ENCODE measurements at places on chromosomes 1 and 21.

- DNase-seq: no peak
Observed at GRCh38 chr1:10962483-10962882, 50.0 kb upstream of the TARDBP start.

GRCh38 chr1:169110689-169111447 lies 4.4 kb downstream of the ATP1B1 start:
- DNase-seq: no peak

DNA sequence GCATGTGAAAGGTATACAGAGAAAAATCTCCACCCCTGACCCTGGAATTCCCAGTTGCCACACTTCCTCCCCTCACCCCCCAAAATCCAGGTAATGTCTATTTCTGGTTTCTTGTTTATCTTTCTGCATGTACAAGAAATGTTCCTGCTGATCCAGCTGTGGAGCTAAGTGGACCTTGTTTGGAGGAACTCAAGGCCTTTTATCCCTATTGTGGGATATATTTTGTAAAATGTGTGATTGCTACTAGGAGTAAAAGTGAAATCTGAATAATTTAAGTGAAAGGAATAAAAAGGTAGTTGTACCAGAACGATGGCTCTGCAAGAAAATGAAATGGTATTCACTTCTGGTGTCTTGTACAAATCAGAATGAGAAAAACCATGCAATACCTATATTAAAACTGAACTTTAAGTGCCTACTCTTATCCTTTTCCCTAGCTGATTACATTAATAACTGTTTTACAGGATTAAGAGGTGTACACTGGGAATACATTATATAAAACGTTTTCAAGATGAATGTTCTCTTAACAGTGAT lies 3.0 kb downstream of the SPEN start:
- peak; percentile 54 for DNase-seq

GRCh38 chr1:74713849-74714248 lies 19.0 kb downstream of the CRYZ start:
- DNase-seq: no peak

DNA sequence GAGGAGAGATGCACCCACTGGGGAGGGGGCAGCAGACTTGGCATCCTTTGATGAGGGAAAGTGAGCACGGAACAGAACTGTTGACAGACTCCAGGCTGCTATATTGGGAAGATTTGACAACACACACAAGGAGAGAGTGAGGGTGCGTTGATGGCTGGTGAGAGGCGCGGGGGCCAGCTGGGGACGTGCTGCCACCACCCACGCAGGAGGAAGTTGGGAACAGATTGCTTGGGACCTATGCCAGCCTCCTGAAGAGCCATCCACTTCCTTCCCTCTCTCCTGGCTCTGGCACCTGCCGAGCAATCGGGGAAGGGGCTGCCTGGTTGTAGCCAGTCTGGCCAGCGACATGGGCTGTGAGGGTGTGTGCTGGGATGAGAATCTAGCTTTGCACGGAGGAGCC lies 223.7 kb upstream of the CSF3R start:
- no peak for DNase-seq

GRCh38 chr1:114262337-114262736 lies 108.7 kb upstream of the SYT6 start:
- DNase-seq: no peak

DNA sequence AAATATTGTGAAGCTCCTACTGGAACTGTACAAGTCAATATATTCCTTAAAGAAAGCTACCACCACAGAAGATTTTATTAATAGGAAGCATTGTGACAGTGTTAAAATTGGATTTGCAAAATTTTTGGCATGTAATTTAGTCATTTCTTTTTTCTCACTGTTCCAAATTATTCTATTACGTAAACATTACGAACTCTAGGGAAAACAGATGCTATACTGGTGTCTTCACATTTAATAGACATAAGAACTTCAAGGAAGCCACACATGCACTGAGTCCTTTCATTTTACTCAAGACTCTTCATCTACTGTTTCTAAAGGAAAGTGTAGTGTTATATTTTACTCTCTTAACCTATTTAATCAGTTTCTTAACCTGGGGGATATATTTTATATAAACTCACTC lies 135.4 kb downstream of the HMCN1 start:
- DNase-seq: no peak

DNA sequence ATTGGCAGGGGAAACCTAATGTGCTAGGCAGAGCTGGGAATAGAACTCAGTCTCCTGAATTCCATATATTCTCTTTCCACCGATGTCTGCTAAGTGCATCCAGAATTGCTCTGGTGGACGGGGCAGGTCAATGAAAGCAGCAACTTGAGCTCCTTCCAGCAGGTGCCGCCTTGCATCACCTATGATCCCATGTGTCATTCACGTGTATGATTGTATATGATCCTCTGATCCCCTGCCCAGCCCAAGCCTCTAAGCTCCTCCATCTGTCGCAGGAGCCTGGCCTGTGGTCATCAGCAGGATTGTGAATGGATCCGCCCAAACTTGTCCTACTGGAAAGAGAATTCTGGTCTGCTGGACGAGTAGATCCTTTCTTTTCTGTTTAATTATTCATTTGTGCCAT lies 13.1 kb downstream of the ACTA1 start:
- no peak for DNase-seq

- no peak for DNase-seq
Observed at GRCh38 chr1:239775466-239775865, 316.2 kb upstream of the FMN2 start.

GRCh38 chr1:185463011-185463410 lies 146.0 kb upstream of the IVNS1ABP start:
- no peak for DNase-seq

DNA sequence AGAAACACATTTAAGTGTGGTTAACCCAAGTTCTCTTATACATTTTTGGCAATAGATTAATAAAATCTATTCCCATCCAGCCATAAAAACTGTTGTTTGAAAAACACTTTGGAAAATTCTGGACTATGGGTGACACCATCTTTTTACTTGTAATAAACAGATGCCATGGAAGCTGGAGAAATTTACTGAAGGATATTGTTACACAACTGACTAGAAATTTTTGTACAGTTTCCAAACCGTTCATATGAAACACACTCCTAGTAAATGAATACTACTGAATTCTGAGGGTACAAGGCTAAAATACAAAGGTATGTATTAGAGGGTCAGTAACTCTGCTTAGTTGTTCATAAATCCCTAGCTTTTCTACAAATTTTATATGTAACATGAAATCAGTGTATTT lies 48.7 kb downstream of the TRIM33 start:
- no peak for DNase-seq

DNA sequence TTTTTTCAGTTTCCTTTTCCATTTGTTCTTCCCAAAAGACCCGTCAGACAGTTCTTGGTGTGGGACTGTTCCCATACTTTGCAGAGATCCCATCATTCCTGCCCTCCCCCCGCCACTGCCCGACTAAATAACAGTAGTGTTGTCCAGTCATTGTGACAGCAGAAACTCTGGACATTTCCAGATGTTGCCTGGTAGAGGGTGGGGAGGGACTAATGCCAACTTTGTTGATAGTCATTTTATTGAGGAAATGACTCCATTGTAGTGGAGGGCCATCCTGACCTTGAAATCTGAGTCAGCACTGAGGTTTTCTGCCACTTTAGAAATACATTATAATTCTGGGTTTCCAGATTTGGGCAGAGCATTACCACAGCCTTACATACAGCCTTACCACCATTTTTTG lies 85.4 kb downstream of the CEP350 start:
- peak; percentile 72 for DNase-seq

DNA sequence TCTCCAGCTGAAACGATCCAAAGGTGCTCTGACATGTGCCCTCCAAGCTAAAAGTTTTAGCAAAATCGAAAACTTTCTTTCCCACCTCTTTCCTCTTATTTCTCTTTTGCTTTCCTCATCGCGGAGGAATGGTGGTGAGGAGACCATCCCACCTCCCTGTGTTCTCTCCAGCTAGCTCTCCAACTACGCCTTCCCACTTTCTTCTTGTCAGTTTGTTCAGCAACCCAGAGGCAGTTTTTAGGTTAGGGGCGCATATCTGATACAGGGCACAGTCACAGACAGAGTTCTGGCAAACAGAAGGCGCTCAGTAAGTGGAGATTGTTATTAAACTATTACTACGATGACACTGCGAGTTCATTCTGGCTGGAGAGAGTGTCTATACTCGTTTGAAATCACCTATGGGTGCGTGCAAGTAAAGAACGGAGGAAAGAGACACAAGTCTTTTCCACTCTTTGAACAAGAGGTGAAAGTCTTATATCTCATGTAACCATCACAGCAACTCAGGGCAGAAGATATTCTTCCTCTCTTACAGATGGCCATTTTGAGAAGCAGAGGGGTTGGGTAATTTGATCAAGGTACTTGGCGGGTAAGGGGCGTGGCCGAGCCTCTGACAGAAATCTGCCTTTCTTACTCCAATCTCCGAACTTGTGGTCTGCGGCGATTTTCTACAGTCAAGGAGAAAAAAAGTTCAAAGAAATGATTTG lies 13.9 kb downstream of the HLX start:
- no peak for DNase-seq

DNA sequence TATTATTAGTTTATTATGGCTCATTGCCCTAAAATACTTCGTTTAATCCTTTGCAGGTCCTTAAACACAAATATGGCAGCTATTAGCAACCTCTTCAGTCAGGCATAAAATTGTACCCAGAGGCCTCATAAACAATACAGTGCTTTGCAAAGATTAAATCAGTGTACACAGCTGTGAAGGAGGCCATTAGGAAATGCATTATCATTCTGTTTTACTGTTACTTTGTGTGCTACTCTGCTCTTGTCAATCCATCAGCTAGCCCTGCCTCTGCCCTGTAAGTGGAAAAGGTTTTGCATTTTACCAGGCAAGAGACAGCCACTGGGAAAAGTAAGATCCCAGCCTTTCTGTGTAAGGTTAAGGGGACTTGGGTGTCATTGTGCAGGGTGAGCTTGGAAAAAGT lies 415.7 kb upstream of the DAB1 start:
- no peak for DNase-seq

DNA sequence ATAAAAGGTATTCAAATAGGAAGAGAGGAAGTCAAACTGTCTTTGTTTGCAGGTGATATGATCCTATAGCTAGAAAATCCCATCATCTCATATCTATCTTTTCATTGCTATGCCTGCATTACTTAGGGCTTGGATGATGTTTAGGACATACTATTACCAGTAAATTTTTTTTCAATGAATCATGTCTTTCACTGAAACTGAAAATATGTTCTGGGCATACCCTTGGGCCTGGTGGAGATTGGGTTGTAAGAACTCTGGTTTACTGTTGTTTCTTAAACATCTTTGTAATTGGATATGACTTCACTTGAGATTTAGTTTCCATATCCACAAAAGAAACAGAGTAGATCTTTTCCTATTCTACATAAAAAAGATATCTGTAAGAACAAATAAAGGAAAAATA lies 502.2 kb upstream of the PRMT6 start:
- no peak for DNase-seq

- DNase-seq: no peak
Observed at GRCh38 chr1:66359815-66360214, 174.1 kb upstream of the SGIP1 start.

DNA sequence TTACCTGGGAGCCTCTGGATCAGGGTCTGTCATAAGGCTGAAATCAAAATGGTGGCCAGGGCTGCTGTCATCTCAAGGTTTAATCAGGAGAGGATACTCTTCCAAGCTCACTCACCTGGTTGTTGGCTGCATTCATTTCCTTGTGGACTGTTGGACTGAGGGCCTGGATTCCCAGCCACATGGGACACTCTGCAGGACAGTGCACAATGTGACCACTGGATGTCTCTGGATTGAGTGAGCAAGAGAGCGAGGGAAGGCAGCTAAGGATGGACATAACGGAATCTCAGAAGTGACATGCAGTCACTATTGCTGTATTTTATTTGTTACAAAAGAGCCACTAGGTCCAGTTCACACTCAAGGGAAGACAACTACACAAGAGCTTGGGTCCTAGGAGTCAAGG lies 229.1 kb downstream of the S1PR1 start:
- DNase-seq: no peak

- no peak for DNase-seq
Observed at GRCh38 chr1:90841473-90841872, 124.4 kb upstream of the BARHL2 start.

DNA sequence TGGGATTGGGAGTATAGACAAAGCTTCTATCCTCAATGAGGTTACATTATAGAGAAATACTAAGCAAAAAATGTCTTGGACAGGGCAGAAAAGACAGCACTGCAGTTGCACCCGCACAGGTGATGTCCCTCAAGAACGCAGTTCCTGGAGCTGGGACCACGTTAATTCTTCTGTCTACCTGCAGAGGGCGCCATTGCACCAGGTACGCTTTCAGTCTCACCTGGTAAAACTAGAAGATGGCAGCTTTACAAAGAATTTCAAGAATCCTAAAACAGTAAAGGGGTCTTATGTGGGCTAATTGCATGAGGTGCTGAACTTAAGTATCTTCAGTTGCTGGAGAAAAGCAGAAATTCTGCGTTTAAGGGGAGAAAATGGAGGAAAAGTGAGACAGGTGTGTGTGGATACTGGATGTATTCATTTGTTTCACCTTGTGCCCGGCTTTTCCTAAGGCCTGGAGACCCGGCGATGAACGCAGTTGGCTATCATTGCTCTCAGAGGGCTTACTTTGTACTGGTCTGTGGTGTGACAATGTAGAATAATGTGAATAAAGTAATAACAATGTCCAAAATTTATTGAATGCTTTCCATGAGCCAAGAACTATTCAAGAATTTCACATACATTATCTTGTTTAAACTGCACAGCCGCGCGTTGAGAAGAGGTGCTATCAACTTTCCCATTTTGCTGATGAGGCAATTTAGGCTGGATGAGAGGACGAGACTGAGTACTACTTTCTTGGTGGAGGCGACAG lies 276.3 kb upstream of the GREM2 start:
- peak; percentile 19 for DNase-seq

DNA sequence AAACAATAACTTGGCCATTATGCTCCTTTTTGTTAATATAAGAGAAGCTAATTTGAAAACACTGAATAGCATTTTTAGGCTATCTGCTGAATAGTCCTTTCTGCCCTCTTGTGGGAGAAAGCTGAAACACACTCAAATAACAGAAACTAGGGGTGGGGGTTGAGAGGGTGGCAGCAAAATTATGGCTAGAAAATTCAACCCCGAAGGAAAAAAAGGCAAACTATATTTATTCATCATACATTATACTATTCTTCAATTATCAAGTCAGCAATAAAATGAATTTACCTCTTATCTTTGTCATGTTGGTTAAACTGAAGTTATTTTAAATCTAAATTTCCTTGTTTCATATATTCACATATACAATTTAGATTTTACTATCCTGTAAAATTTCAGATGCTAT lies 255.9 kb downstream of the FAF1 start:
- peak; percentile 89 for DNase-seq

GRCh38 chr1:86714159-86714558 lies 9.8 kb downstream of the SH3GLB1 start:
- DNase-seq: no peak

DNA sequence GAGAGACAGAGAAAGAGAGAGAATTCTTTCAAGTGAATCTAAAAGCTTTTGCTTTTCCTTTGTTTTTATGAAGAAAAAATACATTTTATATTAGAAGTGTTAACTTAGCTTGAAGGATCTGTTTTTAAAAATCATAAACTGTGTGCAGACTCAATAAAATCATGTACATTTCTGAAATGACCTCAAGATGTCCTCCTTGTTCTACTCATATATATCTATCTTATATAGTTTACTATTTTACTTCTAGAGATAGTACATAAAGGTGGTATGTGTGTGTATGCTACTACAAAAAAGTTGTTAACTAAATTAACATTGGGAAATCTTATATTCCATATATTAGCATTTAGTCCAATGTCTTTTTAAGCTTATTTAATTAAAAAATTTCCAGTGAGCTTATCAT lies 117.6 kb downstream of the PTPRC start:
- DNase-seq: peak; percentile 37

GRCh38 chr1:205042911-205043806 lies at the start of gene CNTN2:
Gene CNTN2, plus strand, starts transcription at chr1:205043212. Its CDS starts 9,974 bp downstream, at chr1:205053186.
- peak; percentile 87 for DNase-seq
